ENCODE measurements at places on chromosomes 3 and 15.

DNA sequence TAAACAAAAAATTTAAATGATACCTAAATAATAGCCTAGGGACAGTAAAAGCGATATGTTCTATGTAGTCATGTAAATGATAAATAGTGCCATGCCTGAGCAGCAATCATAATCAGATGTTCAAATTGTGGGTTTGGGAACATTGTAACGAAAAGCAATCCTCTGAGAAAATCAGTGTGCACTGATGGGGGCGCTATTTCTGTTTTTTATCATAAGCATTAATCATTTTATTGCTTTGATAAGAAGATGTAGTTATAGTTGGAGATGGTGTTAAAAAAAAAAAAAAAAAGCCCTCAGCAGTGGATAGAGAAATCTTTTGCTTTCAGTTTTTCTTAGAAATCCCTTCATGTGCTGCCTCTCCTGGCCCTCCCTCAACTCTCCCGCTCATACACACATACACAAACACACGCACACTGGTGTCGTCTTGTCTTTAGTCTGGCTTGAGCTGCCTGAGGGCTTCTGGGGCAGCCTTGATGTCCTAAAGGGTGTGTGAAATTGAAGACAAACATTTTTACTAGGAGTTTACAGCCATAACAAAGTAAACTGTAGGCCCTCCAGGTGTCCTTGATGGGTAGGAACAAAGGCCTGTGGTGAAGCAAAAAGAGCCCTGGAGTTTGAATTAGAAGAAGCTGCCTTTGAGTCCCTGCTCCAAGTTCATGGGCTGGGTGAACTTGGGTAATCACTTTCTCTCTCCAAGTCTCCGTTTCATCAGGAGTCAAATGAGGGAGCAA lies 428.1 kb downstream of the SOX2 start:
- DNase-seq = no peak

DNA sequence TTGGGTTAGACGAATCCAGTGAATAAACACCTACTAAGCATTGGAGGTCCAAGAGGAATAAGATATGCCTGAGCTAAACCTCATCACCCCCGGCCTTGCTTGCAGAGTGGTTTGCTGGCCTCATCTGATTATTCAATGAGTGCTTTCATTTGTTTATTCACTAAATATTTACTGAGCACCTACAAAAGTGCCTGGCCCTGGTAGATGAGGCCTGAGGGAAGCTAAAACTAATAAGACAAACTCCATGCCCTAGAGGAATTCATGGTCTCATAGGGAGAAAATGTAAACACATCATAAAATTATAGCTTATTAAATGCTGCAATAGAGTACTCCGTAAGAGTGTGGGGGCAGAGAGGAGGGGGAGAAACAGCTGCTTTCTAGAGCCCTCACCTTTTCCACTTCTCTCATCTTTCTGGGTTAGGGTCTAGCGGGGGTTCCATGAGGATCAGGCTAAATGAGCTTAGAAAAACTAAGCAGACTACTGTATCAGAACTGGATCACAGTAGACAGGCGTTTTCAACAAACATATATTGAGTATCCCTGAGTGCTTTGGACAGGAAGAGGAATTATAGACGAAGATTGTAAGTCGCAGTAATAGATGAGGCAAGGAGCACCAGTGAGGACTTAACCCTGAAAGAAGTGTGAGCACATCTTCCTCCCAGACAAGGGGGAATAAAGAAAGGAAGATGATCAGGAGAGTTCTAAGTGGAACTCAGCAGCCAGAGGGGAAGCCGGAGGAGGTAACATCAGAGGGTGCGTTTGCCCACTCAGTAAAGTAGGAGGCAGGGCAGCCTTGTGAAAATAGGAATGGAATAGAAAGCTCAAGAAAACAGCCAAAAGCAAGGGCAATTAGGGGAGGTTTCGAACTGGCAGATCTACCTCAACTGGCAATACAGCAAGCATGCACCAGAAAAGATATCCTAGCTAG lies 31.5 kb upstream of the LAMP3 start:
- no peak for DNase-seq

GRCh38 chr15:98872774-98873173 lies 134.8 kb downstream of the PGPEP1L start:
- no peak for DNase-seq

- DNase-seq = no peak
These were observed 378.0 kb downstream of the LSAMP start for GRCh38 chr3:116067326-116067725.

DNA sequence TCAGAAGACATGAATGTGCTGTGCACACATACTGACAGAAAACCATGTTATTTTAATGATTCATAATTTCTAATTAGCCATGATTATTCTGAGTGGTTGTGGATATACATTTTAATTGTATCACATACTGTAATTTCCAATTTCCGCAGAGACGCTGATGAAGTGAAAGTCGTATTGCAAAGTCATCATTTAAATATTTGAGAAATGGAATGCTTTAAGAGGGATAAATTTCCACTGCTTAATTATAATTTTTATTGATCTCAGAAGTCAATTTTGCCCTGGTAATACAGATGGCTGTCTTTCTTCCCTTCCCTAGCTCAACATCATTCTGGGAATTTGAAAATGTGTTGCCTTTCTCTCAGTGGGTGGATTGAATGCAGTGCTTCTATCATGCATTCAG lies 819.3 kb downstream of the ROBO2 start:
- no peak for DNase-seq

GRCh38 chr15:93070132-93070531 lies 18.9 kb downstream of the RGMA start:
- no peak for DNase-seq
